Naive thymus-derived CD4-positive, alpha-beta T cell (primary cell): ENCODE measurements at places on chromosomes 11 and 22.

DNA sequence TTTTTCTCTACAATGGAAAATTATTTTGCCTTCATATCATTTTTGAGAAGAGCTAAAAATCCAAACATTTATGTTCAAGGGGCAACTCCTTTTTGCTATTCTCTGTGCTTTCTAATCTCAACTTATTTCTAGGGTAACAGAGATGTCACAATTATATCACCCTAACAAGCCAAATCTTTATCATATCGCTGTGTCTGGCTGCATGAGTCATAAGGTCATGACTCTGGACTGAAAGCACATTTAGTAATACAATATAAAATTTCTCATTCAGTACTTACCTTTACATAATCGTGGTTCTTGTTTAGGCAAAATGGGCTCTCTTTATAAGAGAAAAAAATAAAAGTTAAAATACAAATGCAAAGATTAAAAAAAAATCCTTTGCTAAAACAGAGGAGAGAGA is 326.0 kb downstream of the CASP12 start:
- H3K27ac ChIP-seq = no peak overlapping the region
- H3K27me3 ChIP-seq = no peaks in the 10 kb centered on the region
- DNase-seq = no peak
- no peaks in the 10 kb centered on the region for H3K36me3 ChIP-seq
- no peaks in the 10 kb centered on the region for H3K4me1 ChIP-seq

DNA sequence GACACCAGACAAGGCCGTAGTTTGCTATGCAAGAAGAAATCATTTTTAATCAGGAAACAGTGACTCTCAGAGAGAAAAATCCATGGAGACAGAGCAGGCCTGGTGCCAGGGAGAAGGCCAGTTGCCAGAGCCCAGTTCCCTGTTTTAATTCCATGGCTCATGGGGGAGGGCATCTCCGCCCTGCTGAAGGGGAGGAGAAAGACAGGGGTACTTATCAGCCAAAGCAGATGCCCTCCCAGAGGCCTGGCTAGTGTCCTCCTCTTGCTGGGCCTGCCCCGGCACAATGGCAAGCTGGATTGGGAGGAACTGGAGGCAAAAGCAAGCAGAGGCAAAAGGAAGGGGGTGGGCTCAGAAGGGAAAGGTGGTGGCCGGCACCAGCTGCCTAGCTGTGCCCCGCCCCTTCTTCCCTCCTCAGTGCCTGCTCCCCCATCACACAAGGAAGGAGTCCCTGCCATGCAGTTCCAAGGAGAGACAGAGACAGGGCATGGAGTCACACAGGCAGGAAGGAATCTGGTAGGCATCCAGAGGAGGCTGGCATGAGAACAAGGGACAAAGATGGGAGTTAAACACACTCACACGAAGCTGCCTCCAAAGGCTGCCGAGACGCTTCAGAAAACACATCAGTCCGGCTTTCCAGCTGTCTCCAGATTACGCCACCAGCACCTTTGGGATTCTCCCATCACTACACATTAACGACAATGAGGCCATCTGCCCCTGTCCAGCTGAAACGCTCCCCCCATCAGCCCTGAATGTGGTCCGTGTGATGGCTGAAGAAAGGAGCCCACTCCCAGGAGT is 591.8 kb downstream of the BUD13 start:
- no peak overlapping the region for H3K27ac ChIP-seq
- H3K36me3 ChIP-seq = no peaks in the 10 kb centered on the region
- H3K27me3 ChIP-seq = no peaks in the 10 kb centered on the region
- no peak overlapping the region for H3K4me3 ChIP-seq
- H3K4me1 ChIP-seq = no peaks in the 10 kb centered on the region

- H3K27me3 ChIP-seq = no peaks in the 10 kb centered on the region
- no peak for DNase-seq
- H3K4me1 ChIP-seq = no peaks in the 10 kb centered on the region
- H3K27ac ChIP-seq = no peak overlapping the region
These were observed 12.4 kb downstream of the SHANK3 start for GRCh38 chr22:50684986-50685385.

- no peaks in the 10 kb centered on the region for H3K36me3 ChIP-seq
- H3K4me3 ChIP-seq = no peak overlapping the region
- DNase-seq = no peak
These were observed 39.6 kb downstream of the PARVB start for GRCh38 chr22:44063462-44064371.

DNA sequence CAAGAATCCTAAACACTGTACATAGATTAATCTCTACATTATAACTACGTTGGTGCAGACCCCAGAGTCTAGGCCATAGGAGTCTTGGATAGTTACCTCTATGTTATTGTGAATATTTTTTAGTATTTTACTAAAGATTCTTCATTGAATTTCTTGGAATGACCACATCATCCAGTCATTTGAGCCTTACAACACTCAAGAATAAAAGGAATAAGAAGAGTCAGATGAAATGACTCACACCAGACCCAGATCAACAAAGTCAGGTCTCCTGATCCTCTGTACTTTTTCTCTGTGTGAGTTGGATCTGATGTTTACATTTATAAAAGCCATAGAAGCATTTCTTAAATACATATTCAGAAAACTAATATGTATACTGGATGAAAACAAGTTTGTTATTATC is 179.2 kb upstream of the ARHGAP20 start:
- no peaks in the 10 kb centered on the region for H3K36me3 ChIP-seq
- no peaks in the 10 kb centered on the region for H3K27me3 ChIP-seq
- no peak overlapping the region for H3K4me3 ChIP-seq
- DNase-seq = no peak
- H3K4me1 ChIP-seq = no peaks in the 10 kb centered on the region
- no peak overlapping the region for H3K27ac ChIP-seq

GRCh38 chr22:43819931-43820640 is 8.0 kb upstream of the EFCAB6 start:
- H3K4me3 ChIP-seq = no peak overlapping the region
- no peaks in the 10 kb centered on the region for H3K4me1 ChIP-seq
- DNase-seq = no peak
- H3K36me3 ChIP-seq = no peaks in the 10 kb centered on the region
- H3K27me3 ChIP-seq = no peaks in the 10 kb centered on the region

DNA sequence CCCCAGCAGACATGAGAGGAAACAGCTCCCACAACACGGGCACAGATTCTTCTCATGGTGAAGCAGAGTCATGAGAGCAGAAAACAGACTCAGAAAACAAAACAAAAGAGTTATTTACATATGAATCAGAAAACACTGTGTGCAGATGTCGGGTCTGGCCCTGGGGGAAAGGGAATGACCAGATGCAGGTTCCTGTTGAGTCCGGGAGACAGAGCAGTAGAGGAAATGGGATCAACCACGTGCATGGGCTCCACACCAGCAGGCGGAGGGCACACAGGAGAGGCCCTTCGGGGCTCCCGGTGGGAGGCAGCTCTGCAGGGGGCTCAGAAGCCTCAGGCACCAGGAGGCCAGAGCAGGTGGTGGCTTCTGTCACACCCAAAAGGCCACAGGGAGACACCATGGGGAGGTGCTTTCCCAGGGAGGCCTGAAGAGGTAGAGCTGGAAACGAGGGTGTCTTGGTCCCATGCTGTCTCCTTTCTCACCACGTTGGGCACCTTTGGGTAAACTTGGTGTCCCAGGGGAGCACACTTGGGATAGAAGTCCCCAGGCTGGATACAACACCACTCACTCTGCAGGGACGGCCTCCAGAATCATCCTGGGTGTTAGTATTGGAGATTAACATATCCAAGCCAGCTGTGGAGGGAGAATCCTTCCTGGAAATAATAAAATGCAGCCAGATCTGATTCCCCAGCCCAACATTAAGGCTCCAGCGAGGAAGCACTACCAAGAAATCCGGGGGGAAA is 764.7 kb downstream of the BRD1 start:
- no peaks in the 10 kb centered on the region for H3K27me3 ChIP-seq
- no peak for DNase-seq
- no peak overlapping the region for H3K27ac ChIP-seq
- no peak overlapping the region for H3K4me3 ChIP-seq
- H3K4me1 ChIP-seq = no peaks in the 10 kb centered on the region

DNA sequence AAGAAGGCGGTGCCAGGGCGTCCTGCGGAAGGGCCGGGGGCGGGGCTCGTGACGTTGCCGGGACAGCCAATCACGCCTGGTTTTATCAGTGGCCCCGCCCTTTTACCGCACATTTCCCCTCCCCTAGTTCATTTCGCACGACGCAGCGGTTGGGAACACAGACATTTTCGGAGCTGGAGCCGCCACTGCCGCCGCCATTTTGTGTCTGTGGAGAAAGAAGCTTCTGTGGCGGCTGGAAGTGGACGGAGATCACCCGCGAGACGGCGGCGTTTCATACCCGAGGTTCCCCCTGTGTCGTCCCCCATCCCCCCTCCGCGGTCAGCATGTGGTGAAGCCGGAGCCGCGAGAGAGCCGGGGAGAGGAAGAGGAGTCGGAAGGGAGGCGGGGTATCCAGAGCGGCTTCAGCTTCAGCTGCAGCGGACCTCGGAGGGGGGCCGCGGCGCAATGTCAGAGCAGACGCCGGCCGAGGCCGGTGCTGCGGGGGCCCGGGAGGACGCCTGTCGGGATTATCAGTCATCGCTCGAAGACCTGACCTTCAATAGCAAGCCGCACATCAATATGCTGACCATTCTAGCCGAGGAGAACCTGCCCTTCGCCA is at the start of gene PCF11:
Gene PCF11, plus strand, starts transcription at position 136 of the 598 bp plus-strand sequence. Its CDS starts 309 bp downstream, at position 445.
- peaks cover 26% of the 10 kb centered on the region for H3K4me1 ChIP-seq
- no peak for DNase-seq
- peak within 1 kb of the TSS; percentile 98 for H3K27ac ChIP-seq

GRCh38 chr22:20433686-20434241 is 3.9 kb downstream of the SCARF2 start:
- H3K27ac ChIP-seq = no peak overlapping the region
- peaks cover 29% of the 10 kb centered on the region for H3K27me3 ChIP-seq
- H3K36me3 ChIP-seq = no peaks in the 10 kb centered on the region
- no peak for DNase-seq
- H3K4me3 ChIP-seq = no peak overlapping the region

- H3K4me1 ChIP-seq = peaks cover 25% of the 10 kb centered on the region
- H3K36me3 ChIP-seq = no peaks in the 10 kb centered on the region
- no peak overlapping the region for H3K4me3 ChIP-seq
- no peaks in the 10 kb centered on the region for H3K27me3 ChIP-seq
These were observed 2.3 kb downstream of the ANO9 start for GRCh38 chr11:439315-440064.

- no peak overlapping the region for H3K4me3 ChIP-seq
- no peaks in the 10 kb centered on the region for H3K27me3 ChIP-seq
- no peak for DNase-seq
These were observed 72.0 kb downstream of the MICAL3 start for GRCh38 chr22:17952273-17952801.

DNA sequence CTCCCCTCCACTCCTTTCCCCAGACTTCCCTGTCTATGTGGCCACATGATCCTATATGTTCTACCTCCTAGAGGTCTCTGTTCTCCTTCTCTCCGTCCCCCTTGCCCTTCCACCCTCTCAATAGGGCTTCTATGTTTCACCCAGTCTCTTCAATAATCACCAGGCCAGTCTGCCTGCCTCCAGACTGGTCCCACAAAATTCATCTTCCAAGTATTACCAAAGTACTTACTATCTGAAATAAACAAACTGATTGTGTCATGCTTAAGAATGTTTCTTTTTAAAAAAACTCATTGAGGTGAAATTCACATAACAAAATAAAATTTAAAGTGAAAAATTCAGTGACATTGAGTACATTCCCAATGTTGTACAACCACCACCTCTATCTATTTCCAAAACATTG is 44.2 kb downstream of the MTNR1B start:
- H3K4me1 ChIP-seq = no peaks in the 10 kb centered on the region
- H3K4me3 ChIP-seq = no peak overlapping the region
- no peaks in the 10 kb centered on the region for H3K27me3 ChIP-seq

DNA sequence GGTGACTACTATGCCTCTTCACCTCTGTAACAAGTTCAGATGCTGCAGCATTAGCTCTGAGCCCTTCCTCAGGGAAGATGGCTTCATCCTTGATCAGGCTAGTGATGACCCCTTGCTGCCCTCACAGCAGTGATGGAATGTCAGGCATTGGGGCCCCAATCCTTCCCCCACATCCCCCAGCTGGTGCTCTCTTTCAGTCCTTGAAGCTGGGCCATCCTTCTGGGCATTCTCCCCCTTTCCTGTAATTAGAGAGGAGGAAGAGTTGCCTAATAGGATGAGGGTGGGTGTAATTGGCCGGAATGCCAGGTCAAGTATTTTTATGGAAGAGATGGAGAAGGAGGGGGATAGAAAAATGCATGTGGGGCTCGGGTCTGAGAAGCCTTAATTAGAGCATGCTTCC is 62.6 kb downstream of the TRAF6 start:
- no peak overlapping the region for H3K4me3 ChIP-seq
- DNase-seq = no peak
- no peak overlapping the region for H3K27ac ChIP-seq
- peaks cover 29% of the 10 kb centered on the region for H3K4me1 ChIP-seq
- no peaks in the 10 kb centered on the region for H3K27me3 ChIP-seq
- H3K36me3 ChIP-seq = no peaks in the 10 kb centered on the region

- H3K27me3 ChIP-seq = no peaks in the 10 kb centered on the region
- no peak overlapping the region for H3K27ac ChIP-seq
These were observed 12.2 kb upstream of the RPS3 start for GRCh38 chr11:75386942-75387630.

GRCh38 chr11:7572001-7572712 is 58.4 kb downstream of the PPFIBP2 start:
- no peaks in the 10 kb centered on the region for H3K27me3 ChIP-seq
- DNase-seq = no peak
- H3K4me3 ChIP-seq = no peak overlapping the region
- H3K27ac ChIP-seq = no peak overlapping the region
- H3K36me3 ChIP-seq = peaks cover 14% of the 10 kb centered on the region

DNA sequence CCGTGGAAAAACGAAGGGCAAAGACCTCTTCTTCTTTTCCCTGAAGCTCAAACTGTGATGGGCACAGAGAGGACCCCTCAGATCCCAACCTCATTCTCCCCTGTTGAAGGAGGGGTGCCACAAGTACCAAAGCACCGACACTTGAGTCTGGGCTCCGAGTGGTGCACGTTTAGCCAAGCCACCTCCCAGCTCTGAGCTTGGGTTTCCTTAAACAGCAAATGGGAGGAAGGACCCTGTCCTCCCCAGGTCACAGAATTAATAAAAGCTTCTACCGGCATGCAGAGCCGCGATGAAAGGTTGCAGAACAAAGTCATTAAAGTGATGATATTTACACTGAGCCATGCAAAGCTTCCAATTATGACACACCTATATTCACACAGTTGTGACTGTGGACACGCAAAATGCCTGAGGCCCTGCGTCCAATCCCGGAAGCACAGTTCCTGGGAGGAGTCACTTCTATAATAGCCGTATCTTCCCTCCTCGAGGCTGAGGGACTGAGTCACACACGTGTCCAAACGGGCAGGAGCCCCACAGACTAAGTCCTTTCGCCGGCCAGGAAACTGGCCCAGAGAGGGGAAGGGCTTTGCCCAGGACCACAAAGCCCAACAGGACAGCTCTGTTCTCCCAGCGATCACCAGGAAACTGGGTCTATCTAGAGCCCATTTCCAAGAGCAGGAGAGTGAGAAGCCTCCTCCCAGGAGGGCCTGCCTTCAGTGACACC is 922 bp upstream of the CSNK1E start:
- H3K27me3 ChIP-seq = no peaks in the 10 kb centered on the region
- H3K36me3 ChIP-seq = no peaks in the 10 kb centered on the region
- peak overlapping the region; percentile 90 for H3K27ac ChIP-seq
- H3K4me3 ChIP-seq = peak overlapping the region; percentile 55

- peaks cover 37% of the 10 kb centered on the region for H3K4me1 ChIP-seq
- no peaks in the 10 kb centered on the region for H3K27me3 ChIP-seq
- no peak overlapping the region for H3K4me3 ChIP-seq
- H3K27ac ChIP-seq = no peak overlapping the region
These were observed 52.5 kb upstream of the CLDN5 start for GRCh38 chr22:19576460-19577421.
